ENCODE measurements at places on chromosomes 2 and 18.

- no peak for DNase-seq
Observed at GRCh38 chr2:223306371-223306770, 254.4 kb downstream of the KCNE4 start.

GRCh38 chr2:64543008-64543697, 19.0 kb downstream of the AFTPH start:
- no peak for DNase-seq

DNA sequence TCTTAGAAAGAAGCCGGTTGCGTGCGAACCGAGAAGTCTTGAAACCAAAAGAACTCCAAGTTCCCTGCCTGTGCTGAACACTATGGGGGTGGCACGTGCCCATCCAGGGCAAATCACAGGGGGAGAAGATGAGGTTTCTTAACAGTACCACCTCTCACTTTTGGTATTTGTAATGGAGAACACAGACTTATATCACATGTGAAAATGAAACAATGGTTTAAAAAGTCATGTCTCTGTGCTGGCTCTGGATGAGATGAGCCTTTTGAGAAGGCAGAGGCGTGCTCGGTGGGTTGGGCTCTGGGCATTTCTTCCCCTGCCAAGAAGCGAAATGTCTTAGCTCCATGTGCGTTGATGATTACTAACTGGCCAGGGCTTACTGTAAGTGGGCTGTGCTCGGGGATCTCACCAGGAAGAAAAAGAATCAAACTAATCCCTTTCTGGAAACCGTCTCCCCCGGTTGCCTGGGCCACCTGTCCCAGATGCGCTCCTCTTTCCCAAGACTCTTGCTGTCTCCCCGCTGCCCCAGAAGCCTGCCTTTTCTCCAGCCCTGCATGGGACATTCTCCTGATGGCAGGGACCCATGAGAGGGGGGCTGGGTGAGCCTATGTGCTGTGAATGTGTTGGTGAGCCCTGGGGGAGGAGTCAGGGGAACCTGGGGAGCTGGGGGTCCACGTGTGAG, 252.9 kb downstream of the PRKCE start:
- DNase-seq, result no peak

- DNase-seq, result no peak
Observed at GRCh38 chr2:28989973-28990372, 8.9 kb downstream of the TOGARAM2 start.

- no peak for DNase-seq
Observed at GRCh38 chr2:144479659-144480058, 40.3 kb downstream of the ZEB2 start.

- no peak for DNase-seq
Observed at GRCh38 chr18:3593381-3593903, 143.5 kb downstream of the TGIF1 start.

DNA sequence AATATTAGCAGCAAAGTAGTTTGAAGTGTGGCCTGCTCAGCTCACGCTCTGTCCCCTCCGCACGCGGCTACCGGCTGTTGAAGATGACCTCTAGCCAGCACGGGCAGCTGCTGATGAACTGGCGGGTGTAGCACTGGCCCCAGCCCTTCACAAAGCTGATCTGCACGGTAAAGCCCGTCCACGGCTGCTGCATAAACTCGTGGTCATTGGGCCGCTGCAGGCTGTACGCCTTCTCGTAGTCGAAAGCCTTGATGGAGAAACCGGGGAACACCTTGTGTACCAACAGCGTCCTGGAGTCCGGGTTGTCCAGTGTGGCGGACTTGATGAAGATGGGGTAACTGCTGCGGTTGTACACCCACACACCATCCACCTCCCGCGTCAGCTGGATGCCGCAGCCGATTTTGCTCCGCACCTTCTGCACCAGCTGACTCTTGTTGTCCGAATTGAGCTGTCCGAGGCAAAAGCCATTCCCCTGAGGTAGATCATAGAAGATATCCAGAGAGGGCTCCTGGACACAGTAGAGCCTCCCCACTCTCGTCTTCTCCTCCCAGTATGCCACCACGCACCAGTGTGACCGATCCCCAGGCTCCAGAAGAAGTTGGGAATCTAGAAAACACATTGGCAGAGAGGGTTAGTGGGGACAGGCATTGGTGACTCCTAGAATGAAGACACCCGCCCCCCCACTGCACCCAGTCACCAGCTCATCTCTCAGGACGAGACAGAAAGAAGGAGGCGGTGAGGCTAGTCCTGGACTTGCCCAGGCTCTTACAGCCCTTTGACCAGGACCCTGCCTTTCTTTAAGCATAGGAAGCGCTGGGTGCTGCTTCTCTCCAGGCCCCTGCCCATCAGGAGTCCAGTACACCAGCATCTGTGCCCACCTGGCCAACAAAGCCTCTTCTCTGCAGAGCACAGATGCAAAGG, 29.2 kb downstream of the SMAD7 start:
- DNase-seq, result no peak

DNA sequence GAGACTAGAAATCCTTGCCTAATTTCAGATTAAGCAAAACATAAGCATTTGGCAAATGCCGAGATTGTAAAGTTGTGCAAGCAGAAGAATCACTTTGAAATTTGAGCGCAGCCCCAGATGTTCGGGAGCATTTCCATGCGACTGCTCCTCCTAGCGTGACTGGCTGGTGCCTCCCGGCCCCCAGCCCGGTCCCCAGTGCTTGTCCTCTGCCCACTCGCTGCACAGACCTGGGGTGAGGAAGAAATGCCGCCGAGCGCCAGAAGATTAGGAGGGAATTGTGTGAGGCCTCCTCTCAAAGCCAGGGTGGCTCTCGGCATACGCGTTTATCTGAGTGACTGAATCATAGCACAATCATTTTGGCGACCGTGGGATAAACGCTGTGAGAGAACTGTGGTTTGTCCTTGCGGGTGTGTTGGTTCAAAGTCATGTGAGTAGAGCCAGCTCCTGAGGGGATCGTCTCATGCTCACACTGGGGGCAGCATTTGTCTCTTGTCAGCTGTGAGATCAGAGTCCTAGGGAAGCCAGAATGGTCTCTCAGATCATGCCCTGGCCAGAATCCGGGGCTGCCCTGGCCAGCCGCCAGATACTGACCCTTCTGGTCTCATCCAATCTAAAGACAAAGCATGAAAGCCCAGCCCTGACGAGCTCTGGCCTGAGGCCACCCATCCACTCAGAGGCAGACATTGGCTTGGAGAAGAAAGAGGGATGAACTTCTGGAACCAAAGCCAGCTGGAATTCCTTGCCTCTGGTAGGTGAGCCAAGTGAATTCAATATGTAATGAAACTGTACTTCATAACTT, 189.3 kb downstream of the SH3RF3 start:
- no peak for DNase-seq

Measured in stimulated activated CD4-positive, alpha-beta T cell treated with anti-CD3 and anti-CD28 coated beads, Interleukin-15, amount 100 ng/mL, for 1 hour (primary cell).